Type B pancreatic cell (in vitro differentiated cells): ENCODE measurements at places on chromosomes 7 and 10.

DNA sequence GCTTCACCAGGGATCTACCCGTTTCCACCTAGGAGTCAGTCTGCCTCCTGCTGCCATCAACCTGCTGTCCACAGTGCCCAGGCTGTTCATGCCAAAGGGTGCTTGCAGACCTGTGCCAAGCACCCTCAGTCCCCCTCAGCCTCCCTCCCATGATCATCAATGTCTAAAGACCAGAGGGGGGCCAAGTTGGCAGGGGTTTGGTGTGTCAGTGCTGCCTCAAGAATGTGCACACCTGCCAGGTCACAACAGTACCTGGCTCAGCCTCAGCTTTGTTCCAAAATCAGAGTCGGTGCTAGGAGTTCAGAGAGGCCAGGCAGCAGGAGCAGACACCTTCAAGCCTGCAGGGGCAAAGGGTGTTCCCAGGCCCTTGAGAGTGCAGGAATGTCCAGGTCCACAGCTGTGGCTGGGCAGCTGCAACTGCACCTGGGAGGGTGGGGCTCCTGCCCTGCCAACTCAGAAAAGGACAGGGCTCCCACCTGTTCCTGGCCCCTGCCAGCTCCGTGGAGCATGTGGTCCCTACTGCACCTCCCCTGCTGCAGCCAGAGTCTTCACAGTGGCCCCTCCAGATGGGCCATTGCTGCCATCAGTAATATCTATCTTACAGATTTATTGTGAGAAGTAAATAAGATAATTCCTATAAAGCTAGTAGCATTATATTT, 219.5 kb downstream of the POLR1F start:
- no peak for DNase-seq

DNA sequence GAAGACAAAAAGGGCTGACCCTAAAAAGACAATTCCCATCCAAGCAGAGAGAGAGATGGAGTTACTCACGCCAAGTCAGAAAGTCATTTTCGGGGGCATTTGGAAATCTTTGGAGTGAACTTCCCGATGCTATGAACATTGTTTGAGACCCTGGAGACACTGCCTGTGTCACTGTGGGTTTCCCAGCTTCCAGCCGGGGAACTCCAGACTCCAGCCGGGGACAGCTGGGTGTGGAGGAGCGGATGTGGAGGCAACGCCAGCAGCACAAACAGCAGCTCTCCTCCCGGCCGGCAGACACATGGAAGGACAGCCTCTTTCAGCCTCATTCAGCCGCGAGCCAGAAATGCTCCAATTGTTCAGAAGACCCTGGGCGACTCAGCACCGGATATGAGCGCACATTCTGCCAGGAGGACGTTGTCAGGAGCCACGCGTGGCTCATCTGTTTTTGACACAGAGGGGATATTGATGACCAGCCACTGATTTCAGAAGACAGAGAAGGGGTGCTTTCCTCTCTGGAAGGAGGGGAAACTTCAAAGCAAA, 97.6 kb downstream of the PRPF18 start:
- DNase-seq, result no peak

DNA sequence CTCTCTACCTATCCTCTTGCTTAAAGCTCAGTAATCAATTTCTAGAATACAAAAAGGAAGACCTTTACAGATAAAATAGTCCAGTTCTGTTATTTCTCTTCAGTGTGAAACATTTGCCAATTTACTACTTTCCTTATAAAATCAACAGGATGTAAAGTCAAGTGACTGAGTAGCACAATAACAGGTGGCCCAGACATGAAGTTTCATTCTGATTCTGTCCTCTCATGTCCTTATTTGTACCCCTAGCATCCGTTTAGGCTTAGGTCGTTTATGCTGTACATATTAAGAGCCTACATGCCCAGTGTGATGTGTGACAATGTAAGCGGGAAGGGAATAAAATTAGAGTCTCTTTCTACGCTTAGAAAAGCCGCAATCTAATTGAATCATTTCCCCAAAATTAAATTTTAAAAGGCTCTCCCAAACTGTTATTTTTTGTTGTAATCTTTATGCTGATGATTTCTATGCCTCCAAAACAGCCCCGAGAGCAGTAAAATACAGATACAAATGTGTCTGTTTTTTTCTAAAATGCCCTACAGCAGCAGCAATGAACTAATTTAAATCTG, 29.1 kb downstream of the EPC1 start:
- no peak for DNase-seq

GRCh38 chr7:124956160-124956559, 26.5 kb upstream of the POT1 start:
- no peak for DNase-seq

DNA sequence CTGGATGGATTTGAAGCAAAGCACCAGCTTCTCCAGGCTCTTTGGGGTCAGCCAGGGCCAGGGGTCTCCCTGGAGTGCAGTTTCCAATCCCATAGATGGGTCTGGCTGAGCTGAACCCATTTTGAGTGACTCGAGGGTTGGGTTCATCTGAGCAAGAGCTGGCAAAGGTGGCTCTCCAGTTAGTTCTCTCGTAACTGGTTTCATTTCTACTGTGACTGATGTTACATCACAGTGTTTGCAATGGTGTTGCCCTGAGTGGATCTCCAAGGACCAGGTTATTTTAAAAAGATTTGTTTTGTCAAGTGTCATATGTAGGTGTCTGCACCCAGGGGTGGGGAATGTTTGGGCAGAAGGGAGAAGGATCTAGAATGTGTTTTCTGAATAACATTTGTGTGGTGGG, 14.2 kb downstream of the LEP start:
- DNase-seq, result no peak

DNA sequence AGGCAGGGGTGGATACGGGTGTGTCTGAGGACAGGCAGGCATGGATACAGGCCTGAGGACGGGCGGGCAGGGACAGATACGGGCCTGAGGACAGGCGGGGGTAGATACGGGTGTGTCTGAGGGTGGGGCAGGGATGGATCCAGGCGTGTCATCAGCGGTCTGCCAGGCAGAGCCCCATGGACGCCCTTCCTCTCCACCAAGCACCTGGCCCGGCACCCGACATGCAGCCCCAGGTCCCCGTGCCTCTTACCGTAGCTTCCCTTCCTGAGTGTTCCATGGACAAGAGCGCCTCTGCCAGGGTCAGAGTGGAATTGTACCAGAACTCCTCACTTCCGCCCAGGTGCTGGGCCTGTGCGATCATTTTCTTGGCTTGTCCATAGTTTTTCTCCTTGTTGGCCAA, 74.6 kb upstream of the NKX6-2 start:
- peak; percentile 60 for DNase-seq

GRCh38 chr7:105330526-105330925, 58.2 kb downstream of the SRPK2 start:
- DNase-seq, result no peak

DNA sequence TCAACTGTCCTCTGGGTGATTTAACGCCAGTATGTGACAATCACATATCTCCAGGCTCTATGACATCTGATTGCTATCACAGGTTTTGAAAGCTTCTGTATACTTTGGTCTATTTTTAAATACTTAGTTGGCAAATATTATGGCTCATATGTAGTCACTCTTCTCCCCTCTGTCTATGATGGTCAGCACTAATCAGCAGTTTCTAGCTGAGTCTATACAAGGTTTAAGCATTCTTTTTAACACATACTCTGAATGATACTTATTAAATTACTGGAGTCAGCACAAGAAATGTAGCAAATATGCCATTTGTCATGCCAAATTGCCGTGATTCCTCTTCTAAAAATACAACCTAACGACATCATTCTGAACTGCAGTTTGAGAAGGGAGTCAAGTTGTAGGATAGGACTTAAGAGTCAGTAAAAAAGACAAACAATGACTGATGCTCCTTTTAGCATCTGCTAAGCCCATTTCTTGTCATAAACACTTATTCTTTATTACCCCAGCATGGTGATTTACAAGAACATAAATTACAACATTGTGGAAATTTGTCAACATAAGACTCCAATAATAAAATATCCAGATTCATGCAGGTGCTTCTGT, 947.8 kb downstream of the XPNPEP1 start:
- DNase-seq, result no peak

- no peak for DNase-seq
Measured at GRCh38 chr10:17128261-17128660, 1.4 kb downstream of the CUBN start.

- DNase-seq, result no peak
Measured at GRCh38 chr7:2896131-2896530, 52.0 kb upstream of the GNA12 start.

- DNase-seq, result no peak
Measured at GRCh38 chr10:49762566-49762877, 399 bp upstream of the OGDHL start.

- DNase-seq, result peak; percentile 66
Measured at GRCh38 chr7:159097661-159098423, 46.8 kb downstream of the VIPR2 start.
